Retina (tissue), 1 donor: ENCODE measurements at places on chromosomes 12 and 14.

- DNase-seq = no peak
Observed at GRCh38 chr12:112130441-112130998, 5.2 kb downstream of the TRAFD1 start.

GRCh38 chr12:111720457-111720856, 34.6 kb downstream of the ACAD10 start:
- no peak for DNase-seq

- DNase-seq = no peak
Observed at GRCh38 chr12:2229661-2230539, 177.1 kb downstream of the CACNA1C start.

GRCh38 chr14:95048771-95049312, 108.5 kb downstream of the DICER1 start:
- DNase-seq = no peak
